ENCODE measurements at places on chromosomes 3 and 15.

GRCh38 chr15:68055224-68055705 is 1.1 kb downstream of the PIAS1 start:
- no peaks in the 10 kb centered on the region for H3K27me3 ChIP-seq
- DNase-seq, result no peak
- no peaks in the 10 kb centered on the region for H3K36me3 ChIP-seq
- peaks cover 45% of the 10 kb centered on the region for H3K4me1 ChIP-seq
- peak overlapping the region; percentile 98 for H3K4me3 ChIP-seq

DNA sequence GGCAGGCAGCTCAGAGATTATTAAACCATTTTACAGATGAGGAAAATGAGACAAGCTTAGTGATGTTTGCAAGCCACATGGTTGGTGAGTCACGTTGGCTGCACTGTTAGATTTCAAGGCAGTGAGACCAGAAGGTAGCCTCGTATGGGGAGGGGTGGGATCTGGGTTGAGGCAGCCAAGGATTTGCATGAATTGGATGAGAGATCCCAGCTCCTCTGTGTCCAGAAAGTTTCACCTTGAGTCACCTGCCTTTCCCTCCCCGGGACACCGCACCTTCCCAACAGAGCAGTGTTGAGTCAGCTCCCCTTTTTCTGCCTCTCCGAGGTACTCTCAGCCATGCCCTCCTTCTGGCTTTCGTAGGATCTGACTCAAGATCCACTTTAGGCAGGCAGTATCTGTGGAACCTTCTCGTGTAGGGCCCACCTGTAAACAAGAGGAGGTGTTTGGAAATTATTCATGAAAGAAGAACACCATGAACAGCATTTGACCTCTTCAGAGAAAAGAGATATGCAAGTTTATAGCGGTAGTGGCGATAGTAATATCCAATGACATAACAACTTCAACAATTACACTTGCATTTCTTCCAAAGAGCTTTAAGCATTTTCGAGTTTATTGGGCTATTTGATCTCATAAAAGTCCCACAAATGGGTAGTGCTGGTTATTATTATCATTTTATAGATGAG is 46.8 kb upstream of the VPS8 start:
- no peak overlapping the region for H3K27ac ChIP-seq
- no peaks in the 10 kb centered on the region for H3K27me3 ChIP-seq
- H3K36me3 ChIP-seq, result no peaks in the 10 kb centered on the region
- H3K4me1 ChIP-seq, result peaks cover 5% of the 10 kb centered on the region
- H3K4me3 ChIP-seq, result no peak overlapping the region

- H3K4me1 ChIP-seq, result peaks cover 29% of the 10 kb centered on the region
- DNase-seq, result no peak
- no peaks in the 10 kb centered on the region for H3K36me3 ChIP-seq
- H3K27ac ChIP-seq, result no peak overlapping the region
Measured at GRCh38 chr3:113751141-113751540, 4.3 kb downstream of the ATP6V1A start.

GRCh38 chr15:96053031-96053780 is 277.3 kb upstream of the NR2F2 start:
- H3K4me3 ChIP-seq, result peak overlapping the region; percentile 75
- H3K27me3 ChIP-seq, result no peaks in the 10 kb centered on the region
- peaks cover 49% of the 10 kb centered on the region for H3K4me1 ChIP-seq
- H3K27ac ChIP-seq, result peak overlapping the region; percentile 90
- DNase-seq, result peak; percentile 42
- no peaks in the 10 kb centered on the region for H3K36me3 ChIP-seq

GRCh38 chr3:195209847-195210265 is 61.1 kb downstream of the XXYLT1 start:
- DNase-seq, result no peak
- peak overlapping the region; percentile 63 for H3K4me3 ChIP-seq
- H3K36me3 ChIP-seq, result peaks cover 9% of the 10 kb centered on the region
- peak overlapping the region; percentile 87 for H3K27ac ChIP-seq
- peaks cover 44% of the 10 kb centered on the region for H3K4me1 ChIP-seq

- no peaks in the 10 kb centered on the region for H3K4me1 ChIP-seq
- DNase-seq, result no peak
Measured at GRCh38 chr3:11733914-11734313, 90.2 kb upstream of the VGLL4 start.

DNA sequence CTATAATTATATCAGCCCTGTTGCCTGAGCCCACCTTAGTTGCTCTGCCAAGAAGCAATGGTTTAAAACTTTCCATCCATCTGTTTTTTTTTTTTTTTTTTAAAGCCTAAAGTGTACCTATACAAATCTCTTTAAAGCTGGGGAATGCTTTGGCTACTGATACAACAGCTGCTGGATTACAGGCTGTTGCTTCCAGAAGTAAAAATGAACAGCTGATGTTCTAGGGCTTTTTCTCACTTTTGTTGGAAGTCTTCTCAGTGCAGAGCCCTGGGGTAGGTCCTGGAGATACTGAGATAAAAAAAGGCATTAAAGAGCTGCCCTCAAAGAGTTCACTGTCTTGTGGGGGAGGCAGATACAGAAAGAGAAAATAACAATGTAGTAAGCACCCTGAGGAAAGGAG is 218.1 kb downstream of the NLGN1 start:
- no peaks in the 10 kb centered on the region for H3K27me3 ChIP-seq
- H3K27ac ChIP-seq, result no peak overlapping the region
- peaks cover 11% of the 10 kb centered on the region for H3K36me3 ChIP-seq

DNA sequence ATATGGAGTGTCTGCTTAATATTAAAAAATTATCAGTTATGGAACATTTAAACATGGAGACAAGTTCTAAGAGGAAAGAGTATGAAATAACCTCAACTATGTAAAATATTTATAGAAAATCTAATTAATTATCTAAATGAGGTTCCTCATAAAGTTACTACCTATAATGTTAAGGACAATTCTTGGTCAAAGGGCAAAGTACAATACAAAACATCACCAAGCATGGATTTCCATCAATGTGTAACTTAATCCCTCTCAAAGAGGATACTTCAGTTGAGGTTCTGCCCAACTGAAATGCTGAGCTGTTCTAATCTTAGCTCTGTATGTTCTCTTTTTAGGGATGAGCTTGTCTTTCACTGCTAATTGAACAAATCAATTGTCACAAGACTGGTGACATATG is 56.0 kb upstream of the CHRM5 start:
- no peaks in the 10 kb centered on the region for H3K27me3 ChIP-seq
- H3K36me3 ChIP-seq, result no peaks in the 10 kb centered on the region
- no peak overlapping the region for H3K27ac ChIP-seq
- H3K4me3 ChIP-seq, result no peak overlapping the region
- no peak for DNase-seq
- H3K4me1 ChIP-seq, result no peaks in the 10 kb centered on the region

GRCh38 chr15:38555686-38556334 is 8.8 kb downstream of the RASGRP1 start:
- no peaks in the 10 kb centered on the region for H3K4me1 ChIP-seq
- no peak overlapping the region for H3K4me3 ChIP-seq
- peaks cover 7% of the 10 kb centered on the region for H3K27me3 ChIP-seq
- DNase-seq, result no peak

DNA sequence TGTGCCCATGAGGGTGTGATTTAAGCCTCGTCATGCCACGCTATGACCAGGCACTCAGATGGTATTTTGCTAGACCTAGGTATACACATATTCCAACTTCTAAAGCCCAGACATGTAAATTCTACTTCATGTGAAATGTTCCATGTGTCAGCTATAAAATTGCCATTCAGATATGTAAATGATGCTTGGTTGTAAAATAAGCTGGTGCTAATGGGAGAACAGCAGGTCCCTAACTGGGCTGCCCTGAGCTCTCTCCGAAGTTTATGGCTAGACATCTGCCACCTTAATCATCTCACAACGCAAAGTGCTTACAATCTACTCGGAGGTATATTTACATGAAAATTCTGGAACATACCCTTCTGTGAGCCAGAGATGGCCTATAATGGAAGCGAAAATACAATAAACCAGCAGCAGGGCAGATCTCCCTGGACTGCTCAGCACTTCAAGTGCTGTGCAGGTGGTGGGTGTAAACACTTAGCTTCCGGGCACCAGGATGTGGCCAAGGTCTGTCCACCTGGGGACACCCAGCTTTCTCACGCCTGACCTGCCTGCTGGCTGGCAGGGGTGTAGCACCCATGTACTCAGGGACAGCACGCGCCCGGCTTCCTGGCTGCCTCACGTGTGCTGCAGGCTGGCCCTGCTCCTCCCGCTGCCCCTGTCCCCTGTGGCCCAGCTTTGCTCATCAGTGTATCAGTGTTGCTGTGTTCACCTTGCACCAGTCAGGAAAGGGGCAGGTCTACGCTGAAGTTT is 82.0 kb downstream of the CHDH start:
- H3K27me3 ChIP-seq, result no peaks in the 10 kb centered on the region
